Globus pallidus (tissue), 1 donor: ENCODE measurements at places on chromosomes 3 and 15.

DNA sequence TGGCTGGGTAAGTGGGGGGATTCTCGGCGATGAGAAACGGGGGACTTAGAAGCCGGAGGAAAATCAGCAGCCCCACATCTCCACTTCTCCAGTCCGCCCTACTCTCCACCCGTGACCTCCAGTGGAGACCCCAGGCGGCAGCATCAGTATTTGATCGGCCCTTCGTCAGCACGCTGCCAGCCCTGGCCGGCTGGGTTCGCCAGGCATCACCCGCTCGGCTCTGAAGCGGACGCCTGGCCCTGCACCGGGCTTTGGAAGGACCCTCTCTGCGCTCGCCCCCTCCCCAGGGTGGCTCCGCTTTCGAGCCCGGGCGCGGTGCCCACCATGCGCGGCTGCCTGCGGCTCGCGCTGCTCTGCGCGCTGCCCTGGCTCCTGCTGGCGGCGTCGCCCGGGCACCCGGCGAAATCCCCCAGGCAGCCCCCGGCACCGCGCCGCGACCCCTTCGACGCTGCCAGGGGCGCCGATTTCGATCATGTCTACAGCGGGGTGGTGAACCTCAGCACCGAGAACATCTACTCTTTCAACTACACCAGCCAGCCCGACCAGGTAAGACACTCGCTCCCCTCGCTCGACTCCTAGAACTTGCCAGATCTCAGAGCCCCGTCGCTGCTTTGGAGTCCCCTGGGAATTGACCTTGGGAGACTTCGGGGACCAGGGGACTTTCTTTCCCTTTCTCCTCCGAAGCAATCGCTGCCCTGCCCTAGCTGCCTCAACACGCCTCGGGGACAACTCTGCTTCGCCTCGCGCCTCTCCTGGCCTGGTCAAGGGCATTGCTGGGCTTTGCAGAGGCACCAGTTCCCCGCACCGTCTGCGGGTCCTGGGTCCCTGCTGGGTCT, 561 bp downstream of the SIDT1 start:
- peak; percentile 15 for DNase-seq

- DNase-seq: no peak
Observed at GRCh38 chr3:58073301-58074108, 65.3 kb downstream of the FLNB start.

GRCh38 chr3:127365163-127365798, 77.4 kb upstream of the PRR20G start:
- DNase-seq: no peak

GRCh38 chr15:81343371-81343770, 19.4 kb upstream of the STARD5 start:
- DNase-seq: no peak

GRCh38 chr15:80753161-80753560, 26.0 kb upstream of the CEMIP start:
- no peak for DNase-seq

- no peak for DNase-seq
Observed at GRCh38 chr15:65923264-65923663, 54.0 kb downstream of the RAB11A start.
